ENCODE measurements at places on chromosomes 12 and 14. TPM values are rescaled to one million over a fixed set of nuclear protein-coding genes. Genes with fewer than 3 reads are reported as not detected.

The TMEM121 gene
- polyA plus RNA-seq: 4.6 TPM

The TIMM9 gene
- 21.5 TPM for polyA plus RNA-seq

The TBC1D30 gene
- polyA plus RNA-seq: 0.22 TPM

The KRT82 gene
- not detected for polyA plus RNA-seq

The ART4 gene
- 0.12 TPM for polyA plus RNA-seq

The AQP2 gene
- polyA plus RNA-seq: not detected

The ZDHHC22 gene
- not detected for polyA plus RNA-seq

The TMCC3 gene
- polyA plus RNA-seq: not detected

The NELL2 gene
- 0.16 TPM for polyA plus RNA-seq

The KCNK13 gene
- polyA plus RNA-seq: not detected

The NGB gene
- not detected for polyA plus RNA-seq

The TAS2R10 gene
- 0.17 TPM for polyA plus RNA-seq

The IFI27 gene
- polyA plus RNA-seq: 4.1 TPM

The ZFHX2 gene
- 0.28 TPM for polyA plus RNA-seq

The GAS2L3 gene
- polyA plus RNA-seq: 4.9 TPM

The CNPY2 gene
- 179 TPM for polyA plus RNA-seq

The NFE2 gene
- polyA plus RNA-seq: 0.89 TPM

The PLEK2 gene
- 3.1 TPM for polyA plus RNA-seq

The SYNDIG1L gene
- polyA plus RNA-seq: not detected

The SERPINA12 gene
- not detected for polyA plus RNA-seq
